ENCODE measurements at places on chromosomes 6 and 20. TPM values are rescaled to one million over a fixed set of nuclear protein-coding genes. Genes with fewer than 3 reads are reported as not detected.

Gene FLOT1
- total RNA-seq: 40.2 TPM

Gene FAM217A
- not detected for total RNA-seq

Gene OR11A1
- total RNA-seq: not detected

Gene CRYBG1
- total RNA-seq: 127 TPM

Gene UST
- total RNA-seq: 18.9 TPM

Gene RIPK1
- total RNA-seq: 37.2 TPM

Gene LIN28B
- total RNA-seq: not detected

Gene ACSS1
- 35.3 TPM for total RNA-seq

Gene ACTL10
- total RNA-seq: 3.2 TPM

Gene FAM120B
- 23.1 TPM for total RNA-seq
